ENCODE measurements at places on chromosomes 5 and 9.

DNA sequence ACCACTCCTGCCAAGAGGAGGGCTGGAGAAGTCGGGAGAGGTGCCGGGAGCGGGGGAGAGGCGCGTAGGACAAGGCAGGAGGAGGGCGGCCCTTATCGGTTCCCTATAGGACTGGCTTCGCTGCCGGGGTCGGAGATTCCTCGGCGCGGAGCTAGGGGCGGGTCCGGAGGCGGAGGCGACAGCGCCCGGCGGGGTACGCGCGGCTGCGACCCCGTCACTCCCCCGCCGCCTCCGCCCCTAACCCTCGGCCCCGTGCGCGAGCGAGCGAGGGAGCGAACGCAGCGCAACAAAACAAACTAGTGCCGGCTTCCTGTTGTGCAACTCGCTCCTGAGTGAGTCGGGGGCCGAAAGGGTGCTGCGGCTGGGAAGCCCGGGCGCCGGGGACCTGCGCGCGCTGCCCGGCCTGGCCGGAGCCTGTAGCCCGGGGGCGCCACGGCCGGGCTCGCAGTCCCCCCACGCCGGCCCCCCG, 2.0 kb downstream of the GLIS3 start:
- no peak for DNase-seq

GRCh38 chr9:19662213-19662612, 126.6 kb downstream of the SLC24A2 start:
- DNase-seq: no peak

DNA sequence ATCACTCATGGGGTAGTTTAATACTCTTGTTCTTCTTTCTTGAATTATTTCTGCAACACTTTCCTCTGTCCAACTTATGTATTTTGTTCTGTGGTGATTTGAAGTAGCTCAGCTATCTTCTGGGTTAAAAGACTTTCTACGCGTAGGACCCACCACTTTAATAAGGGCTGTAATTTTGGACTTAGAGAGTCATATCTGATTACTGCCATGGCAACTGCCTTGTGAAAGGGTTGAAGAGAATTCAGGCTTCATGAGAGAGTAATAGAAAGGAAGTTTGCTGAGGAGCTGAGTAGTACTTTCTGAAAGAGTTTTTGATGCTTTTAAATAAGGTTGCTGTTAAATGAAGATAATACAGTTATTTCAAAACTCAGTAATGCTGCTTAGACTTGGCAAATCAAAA, 89.5 kb downstream of the TLE4 start:
- DNase-seq: no peak

DNA sequence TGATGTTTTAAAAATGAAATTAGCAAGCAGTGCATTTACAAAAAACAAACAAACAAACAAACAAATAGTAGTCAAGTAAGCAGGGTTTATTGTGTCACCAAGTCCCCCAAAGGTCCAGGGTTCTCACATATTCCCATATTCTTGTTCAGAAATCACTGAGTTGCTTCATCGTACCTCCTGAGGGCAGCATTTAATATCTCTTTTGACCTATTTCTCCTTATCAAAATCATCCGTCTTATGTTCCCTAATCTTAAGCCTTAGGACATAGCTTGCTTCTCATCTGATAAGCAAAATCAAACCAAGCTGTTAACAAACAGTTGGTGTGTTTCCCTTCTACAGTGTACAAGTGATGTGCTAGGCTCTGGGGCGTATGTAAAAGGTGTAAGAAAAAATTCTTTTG, 109.5 kb upstream of the MAN2A1 start:
- DNase-seq: no peak

DNA sequence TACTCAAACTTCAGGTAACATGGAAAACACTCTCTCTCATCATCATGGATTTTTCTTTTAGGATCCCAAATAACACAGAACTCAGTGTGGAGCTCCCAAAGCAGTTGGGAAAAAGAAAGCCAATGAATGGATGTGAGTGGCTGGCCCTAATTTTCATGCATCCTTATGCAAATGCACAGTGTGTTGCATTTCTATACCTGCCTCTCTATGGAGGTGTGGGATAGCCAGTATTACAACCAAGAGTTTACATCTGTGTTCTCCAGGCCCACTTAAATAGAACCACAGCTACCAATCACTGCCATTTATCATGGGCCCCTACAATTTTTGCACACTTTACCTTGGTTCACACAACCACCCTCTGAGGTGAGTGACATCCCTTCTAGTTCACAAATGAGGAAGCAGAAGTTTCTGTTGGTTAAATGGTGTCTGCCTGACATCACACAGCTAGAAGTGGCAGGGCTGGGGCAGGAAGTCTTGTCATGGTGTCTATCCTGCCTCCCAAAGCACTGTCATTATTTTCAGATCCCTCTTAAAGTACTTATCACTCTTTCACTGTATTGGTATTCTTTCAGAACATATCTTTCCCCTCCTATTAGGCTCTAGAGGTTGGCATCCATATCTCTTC, 17.3 kb downstream of the MAMDC2 start:
- no peak for DNase-seq

- no peak for DNase-seq
These were observed 173.7 kb downstream of the DAB2IP start for GRCh38 chr9:121825031-121825691.

DNA sequence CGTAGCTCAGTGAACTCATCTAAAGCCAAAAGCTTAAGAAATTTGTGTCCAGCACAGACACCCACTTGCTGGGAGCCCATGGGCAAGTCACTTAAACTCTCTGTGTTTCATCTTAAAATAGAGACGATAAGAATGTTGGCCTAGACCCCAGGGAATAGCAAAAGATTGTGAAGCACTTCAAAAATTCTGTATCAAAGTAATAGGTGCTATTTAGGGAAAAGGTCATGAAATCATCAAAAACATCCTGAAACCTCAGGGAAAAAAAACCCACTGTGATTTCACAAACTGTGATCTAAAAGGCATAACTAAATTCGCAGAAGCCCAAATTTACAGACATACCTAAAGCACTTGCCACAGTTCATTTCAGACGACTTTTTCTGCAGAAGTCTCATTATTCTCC, 278.3 kb downstream of the NR2F1-AS1 start:
- DNase-seq: no peak

DNA sequence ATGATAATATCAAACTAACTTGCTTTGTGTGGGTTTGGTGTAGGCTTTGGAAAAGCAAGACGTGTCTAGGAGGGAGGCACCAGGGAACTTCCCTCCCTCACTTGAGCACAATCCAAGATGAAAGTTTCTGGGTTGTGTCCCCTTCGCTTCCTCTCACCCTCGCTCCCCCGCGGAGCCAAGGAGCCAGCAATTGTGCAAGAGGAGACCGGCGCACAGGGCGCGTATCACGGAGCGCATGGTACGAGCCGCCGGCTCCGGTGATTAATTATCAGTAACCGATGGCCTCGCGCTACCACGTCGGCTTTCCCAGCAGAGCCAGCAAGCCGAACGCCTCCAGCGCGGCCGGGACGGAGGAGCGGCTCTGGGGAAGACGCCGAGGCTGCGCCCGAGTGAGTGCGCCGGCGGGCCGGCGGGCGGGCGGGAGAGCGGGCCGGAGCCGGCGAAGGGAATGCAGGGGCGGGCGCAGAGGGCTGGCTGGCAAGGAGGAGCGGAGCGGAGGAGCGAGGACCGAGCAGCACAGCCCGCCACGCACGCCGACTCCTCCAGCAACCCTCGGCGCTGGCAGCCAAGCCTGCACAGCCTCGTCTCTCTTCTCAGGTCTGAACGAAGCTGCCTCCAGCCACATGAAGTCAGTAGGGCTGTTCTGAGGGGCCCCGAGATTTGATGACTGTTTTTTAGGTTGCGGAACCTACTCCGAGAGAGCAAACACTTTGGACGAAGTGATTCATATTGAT, 143.6 kb downstream of the BNC2 start:
- DNase-seq: no peak

DNA sequence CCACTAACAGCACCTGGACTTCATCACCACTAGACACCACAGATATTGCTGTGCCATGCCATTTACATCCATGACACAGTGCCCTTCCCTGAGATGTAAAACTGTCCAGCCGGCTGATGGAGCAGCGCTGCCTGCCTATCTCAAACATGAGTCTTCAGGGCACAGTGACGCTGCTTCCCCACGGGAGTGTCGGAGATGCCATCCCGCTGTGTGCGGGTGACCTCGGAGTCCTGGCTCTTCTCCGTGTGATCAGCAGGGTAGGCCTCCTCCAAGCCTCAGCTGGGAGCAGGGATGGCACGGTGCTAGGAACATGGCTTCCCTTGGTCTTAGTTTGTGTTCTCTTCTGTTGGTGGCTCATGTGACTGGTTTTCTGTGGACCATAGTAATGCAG, 130.3 kb upstream of the FAM120A start:
- DNase-seq: no peak

- no peak for DNase-seq
These were observed 58.3 kb upstream of the ANKRD33B start for GRCh38 chr5:10505517-10506095.

- DNase-seq: no peak
These were observed 137.4 kb downstream of the PLK2 start for GRCh38 chr5:58322453-58322852.

GRCh38 chr5:120330558-120330957, 133.5 kb upstream of the PRR16 start:
- no peak for DNase-seq

DNA sequence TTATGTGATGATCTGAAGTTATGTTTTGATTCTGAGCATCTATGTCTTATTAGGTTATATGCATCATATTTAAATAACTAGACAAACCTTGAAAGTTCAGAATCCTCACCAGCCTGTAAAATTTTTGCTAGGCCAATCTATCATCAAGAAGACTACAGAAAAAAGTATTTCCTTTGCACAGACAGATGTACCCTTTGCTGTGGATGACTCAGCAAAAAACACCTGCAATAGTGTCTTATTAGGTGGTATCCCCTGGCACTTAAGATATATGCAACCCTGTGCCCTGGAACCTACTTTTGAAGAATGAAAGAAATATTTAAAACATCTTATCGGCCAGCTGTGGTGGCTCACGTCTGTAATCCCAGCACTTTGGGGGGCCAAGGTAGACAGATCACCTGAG, 130.6 kb downstream of the SLF1 start:
- no peak for DNase-seq

- DNase-seq: no peak
These were observed 375.8 kb downstream of the TAF11L14 start for GRCh38 chr5:18010053-18010452.

DNA sequence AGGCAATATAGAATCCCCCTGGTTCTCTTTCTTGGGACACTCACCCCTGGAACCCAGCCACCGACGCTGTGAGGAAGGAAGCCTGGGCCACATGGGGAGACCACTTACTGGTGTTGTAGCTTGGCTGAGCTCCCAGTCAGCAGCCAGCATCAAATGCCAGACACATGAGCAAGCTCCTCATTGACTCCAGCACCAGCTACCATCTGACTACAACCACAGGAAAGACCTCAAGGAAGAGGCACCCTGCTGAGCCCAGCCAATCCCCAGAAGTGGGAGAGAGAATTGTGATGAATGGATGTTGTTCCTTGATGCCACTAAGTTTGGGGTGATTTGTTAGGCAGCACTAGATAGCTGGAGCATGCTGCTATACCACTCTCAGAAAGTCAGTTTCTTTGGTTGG, 36.0 kb downstream of the BNIP1 start:
- DNase-seq: no peak
